Left kidney (tissue), 8 donors: ENCODE measurements at places on chromosomes 3 and 15. TPM values are rescaled to one million over a fixed set of nuclear protein-coding genes. Genes with fewer than 3 reads are reported as not detected.

Gene RASA2
- 30.2 TPM for polyA plus RNA-seq

Gene GCNT3
- polyA plus RNA-seq = 0.57 TPM

Gene GOLGA8N
- 35.4 TPM for polyA plus RNA-seq

Gene NME9
- 4.8 TPM for polyA plus RNA-seq

Gene IMPG2
- 0.76 TPM for polyA plus RNA-seq

Gene ATP11B
- polyA plus RNA-seq = 60.1 TPM

Gene GPR149
- not detected for polyA plus RNA-seq

Gene TMEM45A
- polyA plus RNA-seq = 22.1 TPM

Gene PFN2
- polyA plus RNA-seq = 442 TPM

Gene MFGE8
- polyA plus RNA-seq = 133 TPM

Gene FAM107A
- 4.2 TPM for polyA plus RNA-seq

Gene PLA2G4E
- not detected for polyA plus RNA-seq

Gene INSYN1
- 12.6 TPM for polyA plus RNA-seq

Gene ITPKA
- polyA plus RNA-seq = 0.52 TPM

Gene TMIE
- polyA plus RNA-seq = 0.47 TPM

Gene GTPBP8
- polyA plus RNA-seq = 26.8 TPM

Gene RSRC1
- polyA plus RNA-seq = 40.0 TPM

Gene RFC4
- 74.0 TPM for polyA plus RNA-seq

Gene CLDN11
- polyA plus RNA-seq = 192 TPM

Gene RETNLB
- polyA plus RNA-seq = not detected

Gene C3orf22
- 0.10 TPM for polyA plus RNA-seq

Gene HDC
- polyA plus RNA-seq = 0.96 TPM

Gene RAD51
- polyA plus RNA-seq = 16.9 TPM

Gene CEMIP
- polyA plus RNA-seq = 6.7 TPM

Gene TM4SF4
- 1.9 TPM for polyA plus RNA-seq

Gene WDR93
- polyA plus RNA-seq = 3.7 TPM

Gene CXCR6
- polyA plus RNA-seq = 0.63 TPM

Gene RASGRF1
- 0.48 TPM for polyA plus RNA-seq

Gene GRK7
- 0.18 TPM for polyA plus RNA-seq

Gene SLC9C1
- 1.2 TPM for polyA plus RNA-seq

Gene RGMA
- 7.9 TPM for polyA plus RNA-seq

Gene MORC1
- polyA plus RNA-seq = 0.57 TPM

Gene CCDC54
- 0.28 TPM for polyA plus RNA-seq

Gene GNB4
- polyA plus RNA-seq = 29.2 TPM

Gene GAP43
- 0.30 TPM for polyA plus RNA-seq

Gene HTR3E
- not detected for polyA plus RNA-seq

Gene FGD5
- polyA plus RNA-seq = 20.9 TPM

Gene ATP13A5
- polyA plus RNA-seq = 0.22 TPM

Gene CNTN6
- 4.3 TPM for polyA plus RNA-seq

Gene SPSB4
- polyA plus RNA-seq = 14.8 TPM

Gene ATP8B4
- 3.8 TPM for polyA plus RNA-seq

Gene SPINK8
- polyA plus RNA-seq = 0.43 TPM

Gene IL5RA
- 0.73 TPM for polyA plus RNA-seq

Gene PEX11A
- 24.4 TPM for polyA plus RNA-seq

Gene CFAP100
- polyA plus RNA-seq = 1.7 TPM

Gene CACNA1D
- 21.9 TPM for polyA plus RNA-seq

Gene XCR1
- polyA plus RNA-seq = 0.15 TPM
